ENCODE measurements at places on chromosomes 7 and 10. TPM values are rescaled to one million over a fixed set of nuclear protein-coding genes. Genes with fewer than 3 reads are reported as not detected.
A peak's percentile ranks its signal among the peaks of the same experiment; 100 is the strongest.

The HMX2 gene
- not detected for total RNA-seq

DNA sequence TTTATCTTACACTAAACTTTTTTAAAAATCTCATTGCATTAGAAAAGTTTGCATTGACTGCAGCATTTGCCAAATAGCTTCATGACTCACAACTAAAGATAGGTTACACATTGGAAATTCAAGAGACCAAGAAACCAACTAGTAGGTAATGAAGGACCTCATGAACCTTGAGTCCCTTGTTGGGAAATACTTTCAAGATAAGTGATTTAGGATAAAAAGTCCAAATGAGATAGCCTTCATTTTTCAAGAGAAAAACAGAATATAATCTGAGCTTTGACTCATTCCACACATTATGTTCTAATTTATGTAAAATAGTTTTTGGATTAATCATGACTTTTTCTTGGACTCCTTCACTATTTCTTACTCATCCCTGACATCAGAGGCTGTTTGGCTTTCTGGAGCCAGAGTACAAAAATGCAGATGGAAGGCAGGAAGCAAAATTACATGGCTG, 13.1 kb upstream of the LIPF start:
- peak; percentile 66 for DNase-seq

The ACSM6 gene
- not detected for total RNA-seq

GRCh38 chr10:42865716-42866114, 83.1 kb downstream of the BMS1 start:
- DNase-seq, result no peak

The PLA2G12B gene
- 0.09 TPM for total RNA-seq

The SFXN2 gene
- 7.1 TPM for total RNA-seq

GRCh38 chr7:38463277-38464225, 167.6 kb downstream of the AMPH start:
- peak; percentile 1 for DNase-seq

DNA sequence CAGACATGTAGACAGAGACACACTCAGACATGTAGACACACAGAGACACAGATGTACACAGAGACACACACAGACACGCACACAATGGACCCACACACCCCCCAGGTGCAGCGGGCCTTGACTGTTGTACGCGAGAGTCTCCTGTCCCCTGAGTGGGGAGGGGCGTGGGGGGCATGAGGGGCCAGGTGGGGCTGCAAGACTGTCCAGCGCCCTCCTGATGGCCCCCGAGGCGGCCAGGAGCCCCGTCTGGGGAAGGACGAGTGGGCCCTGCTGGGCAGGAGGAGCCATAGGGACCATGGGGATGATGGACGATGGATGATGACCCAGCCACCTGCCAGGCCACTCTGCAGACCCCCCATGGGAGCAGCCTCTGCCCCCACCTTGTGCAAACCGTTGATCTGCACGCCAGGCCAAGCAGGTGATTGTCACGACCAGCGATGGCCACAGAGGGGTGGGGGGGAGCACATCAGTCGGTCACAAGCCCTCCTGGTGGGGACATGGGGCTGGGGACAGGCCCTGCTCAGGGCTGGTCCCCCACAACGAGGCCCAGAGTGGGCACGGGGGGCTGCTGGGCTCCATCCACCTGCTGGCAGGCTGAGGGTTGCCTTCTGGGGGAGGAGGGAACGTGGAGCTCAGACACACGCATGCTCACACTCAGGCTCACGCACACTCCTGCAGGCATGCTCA, 11.6 kb downstream of the VENTX start:
- DNase-seq, result no peak

DNA sequence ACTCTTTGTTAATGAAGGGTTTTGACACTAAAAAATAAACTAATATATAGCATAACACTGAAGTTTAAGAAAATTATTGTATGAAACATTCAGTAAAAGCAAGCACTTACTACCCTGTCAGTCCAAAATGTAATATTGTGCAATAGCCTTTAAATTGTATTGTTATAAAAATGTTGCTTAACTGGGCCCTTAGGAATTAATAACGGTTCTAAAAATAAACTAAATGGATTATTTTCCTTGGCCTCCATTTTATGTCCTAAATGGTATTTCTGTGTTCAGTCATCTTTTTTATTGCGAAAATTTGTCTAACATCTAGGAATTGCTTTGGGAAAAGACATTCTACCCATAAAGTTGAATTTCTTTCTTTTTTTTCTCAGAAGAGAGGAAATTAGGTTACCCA, 49.0 kb upstream of the ABI1 start:
- DNase-seq, result no peak

The TRIM73 gene
- 0.60 TPM for total RNA-seq

The TMEM176A gene
- total RNA-seq, result not detected

DNA sequence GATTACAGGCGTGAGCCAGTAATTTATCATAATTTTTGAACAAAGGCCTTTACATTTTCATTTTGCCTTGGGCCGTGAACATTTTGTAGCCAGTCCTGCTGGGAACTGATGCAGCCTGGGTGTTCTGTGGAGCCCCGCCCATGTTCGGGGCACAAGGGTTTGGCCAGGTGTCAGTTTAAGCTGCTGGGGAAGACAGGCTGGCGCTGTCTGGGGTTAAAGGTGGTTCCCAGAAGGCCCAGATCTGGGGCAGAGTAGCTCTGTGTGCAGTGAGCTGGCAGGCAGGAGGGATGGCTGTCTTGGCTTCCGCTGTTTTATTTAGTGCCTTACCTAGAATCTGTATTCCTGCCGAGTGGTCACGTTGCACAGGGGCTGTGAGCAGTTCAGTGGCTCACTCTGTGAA, 50.2 kb downstream of the DOCK1 start:
- DNase-seq, result no peak

DNA sequence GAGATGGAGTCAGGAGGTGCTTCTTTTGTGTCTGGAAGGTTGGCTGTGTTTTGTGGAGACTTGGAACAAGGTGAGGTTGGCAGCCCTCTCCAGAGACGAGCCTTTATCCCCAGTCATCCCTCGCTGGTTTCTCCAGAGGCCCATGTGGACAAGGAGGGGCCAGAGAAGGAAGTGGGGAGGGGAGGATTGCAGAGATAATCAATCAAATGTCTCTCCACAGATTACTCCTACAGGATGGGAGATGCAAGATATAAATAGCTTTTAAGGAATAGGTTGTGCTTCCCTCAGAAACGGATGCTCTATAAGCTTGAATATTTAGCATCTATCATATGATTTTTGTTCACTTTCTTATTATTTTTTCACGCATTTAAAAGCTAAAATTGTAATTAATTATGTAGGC, 70.4 kb upstream of the VWDE start:
- DNase-seq, result no peak

- DNase-seq, result no peak
Measured at GRCh38 chr7:105279688-105280007, 109.1 kb downstream of the SRPK2 start.

GRCh38 chr10:79047875-79048638, 20.7 kb upstream of the ZMIZ1 start:
- no peak for DNase-seq

The TACR2 gene
- 0.09 TPM for total RNA-seq

DNA sequence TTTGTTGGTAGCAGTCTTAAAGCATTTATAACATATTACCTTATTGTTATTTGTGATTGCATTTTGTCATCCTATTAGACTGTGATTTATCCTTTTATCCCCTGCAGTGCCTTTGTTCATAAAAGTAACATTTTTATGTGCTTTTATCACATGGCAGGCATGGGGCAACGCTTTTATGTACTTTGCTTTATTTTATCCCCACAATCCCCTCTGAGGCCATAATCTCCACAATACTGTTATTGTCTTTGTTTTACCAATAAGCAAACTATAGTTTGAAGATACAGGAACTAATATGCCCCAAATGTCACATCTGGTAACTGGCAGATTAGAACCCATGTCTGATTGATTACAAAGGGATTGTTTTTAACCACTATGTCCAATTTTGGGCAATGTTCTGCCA, 613.5 kb downstream of the REEP3 start:
- no peak for DNase-seq

The ITPRID1 gene
- not detected for total RNA-seq

DNA sequence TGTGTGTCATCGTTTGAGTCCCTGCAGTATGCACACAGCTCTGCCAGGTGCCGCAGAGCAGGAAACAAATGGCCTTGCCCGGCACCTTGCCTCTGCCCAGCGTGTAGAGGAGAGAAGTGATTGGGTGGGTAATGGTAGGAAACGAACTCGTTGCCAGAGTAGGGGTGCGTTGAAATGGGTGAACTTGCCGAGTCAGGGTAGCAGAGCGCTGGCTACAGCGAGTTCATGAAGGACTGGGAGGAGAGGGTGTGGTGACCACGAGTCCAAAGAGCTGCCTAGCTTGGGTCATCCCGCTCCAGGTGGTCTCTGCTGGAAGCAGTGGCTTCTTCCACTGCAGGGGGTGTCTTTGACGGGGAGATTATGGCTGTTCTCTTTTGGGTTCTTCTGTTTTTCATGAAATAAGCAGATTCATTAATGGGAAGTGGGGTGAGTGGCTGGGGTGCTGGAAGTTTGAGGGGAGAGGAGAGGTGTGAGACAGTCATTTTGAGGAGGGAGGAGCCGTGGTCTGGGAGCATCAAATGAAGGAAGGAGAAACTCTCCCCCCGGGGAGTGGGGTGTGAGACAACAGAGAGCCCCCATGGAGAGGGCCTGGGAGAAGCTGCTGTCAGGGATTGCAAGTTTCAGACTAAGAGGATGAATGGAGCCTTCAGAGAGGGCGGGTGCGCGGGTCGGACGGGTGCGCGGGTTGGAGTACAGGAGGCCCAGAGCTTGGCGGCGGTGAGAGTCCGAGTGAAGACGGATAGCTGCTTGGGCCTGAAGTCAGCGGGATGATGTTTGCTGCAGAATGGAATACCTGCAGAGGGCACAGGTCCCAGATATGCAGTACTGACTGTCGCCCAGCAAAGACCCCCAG, 26.2 kb downstream of the PPP2R2D start:
- no peak for DNase-seq

The CYP17A1 gene
- not detected for total RNA-seq

DNA sequence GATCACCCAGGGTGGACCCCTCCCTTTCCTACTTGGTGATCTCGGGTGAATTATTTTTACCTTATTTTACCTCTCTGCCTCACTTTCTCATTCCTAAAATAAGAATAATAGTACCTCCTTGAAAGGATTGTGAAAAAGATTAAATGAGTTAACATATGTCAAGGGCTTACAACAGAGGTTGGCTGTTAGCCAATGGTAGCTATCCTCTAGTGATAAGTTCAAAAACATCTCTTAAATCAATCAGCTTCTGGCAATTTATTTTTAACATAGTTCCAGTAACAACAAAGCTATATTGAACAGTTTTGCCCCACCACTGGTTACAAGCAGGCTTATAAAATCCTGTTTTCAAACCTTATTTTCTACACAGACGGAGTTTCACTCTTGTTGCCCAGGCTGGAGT, 45.4 kb downstream of the TMEM168 start:
- DNase-seq, result no peak

DNA sequence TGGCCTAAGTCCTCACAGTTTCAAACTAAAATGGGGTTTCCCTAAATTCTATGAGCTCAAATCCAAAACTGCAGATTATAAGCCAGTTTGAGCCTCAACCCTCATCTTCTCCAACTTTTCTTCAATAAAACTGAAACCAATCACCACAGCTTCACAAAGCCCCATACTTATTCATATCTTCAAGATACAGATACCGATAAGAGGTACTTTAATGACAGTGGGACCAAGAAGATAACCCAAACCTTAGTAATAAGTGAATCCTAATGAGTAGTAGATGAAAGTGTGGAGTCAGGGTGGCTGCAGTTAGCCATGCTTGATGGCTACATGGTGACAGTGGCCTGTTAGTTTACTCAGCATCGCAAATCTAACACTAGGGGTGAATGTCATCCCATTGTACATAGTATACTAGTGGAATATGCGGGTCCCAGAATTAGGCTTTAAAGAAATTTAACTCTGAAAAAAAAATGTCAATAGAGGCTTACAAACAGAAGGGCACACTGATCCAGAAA, 395.8 kb upstream of the PHF14 start:
- no peak for DNase-seq

DNA sequence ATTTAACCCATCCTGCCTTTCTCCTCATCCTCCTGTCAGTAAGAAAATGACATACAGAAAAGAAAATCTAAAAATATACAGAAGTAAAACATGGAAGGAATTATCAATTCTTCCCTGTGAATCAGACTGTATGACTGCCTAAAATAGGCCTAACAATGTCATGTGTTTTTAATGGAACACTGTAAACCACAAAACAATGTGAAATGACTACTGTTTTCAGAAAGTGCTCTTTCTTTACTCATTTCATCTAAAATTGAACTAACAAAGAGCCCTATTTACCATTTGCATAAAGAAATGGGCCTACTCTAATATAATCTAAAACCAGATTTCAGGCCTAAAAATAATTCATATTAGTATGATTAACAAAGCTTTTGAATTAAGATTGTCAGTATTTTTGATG, 35.7 kb downstream of the SEMA3E start:
- no peak for DNase-seq
